ENCODE measurements at places on chromosomes 6 and 20.

- DNase-seq = no peak
Measured at GRCh38 chr20:35474303-35474871, 19.0 kb downstream of the CEP250 start.

DNA sequence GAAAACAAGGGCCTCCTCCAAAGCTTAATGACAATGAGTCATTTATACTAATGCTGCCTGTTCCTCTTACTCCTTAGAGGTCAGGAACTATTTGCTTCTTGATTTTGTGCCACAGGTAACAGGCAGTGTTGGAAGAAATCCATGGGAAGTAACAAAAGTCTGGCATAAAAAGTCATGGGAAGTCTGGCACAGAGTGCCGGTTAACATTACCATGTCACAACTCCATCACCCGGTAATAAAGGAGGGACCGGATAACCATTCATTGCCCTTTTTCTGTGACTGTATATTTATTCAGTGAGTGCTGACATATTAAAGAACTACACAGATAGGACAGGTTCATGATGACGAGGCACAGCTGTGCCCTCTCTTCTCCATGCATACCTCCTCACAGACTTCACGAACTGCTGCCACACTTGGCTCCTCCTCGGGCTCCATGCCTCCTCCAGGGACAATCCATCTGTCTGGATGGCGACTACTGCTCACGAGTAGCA is 50.9 kb downstream of the NUDT3 start:
- DNase-seq = no peak

- no peak for DNase-seq
Measured at GRCh38 chr20:33744773-33745385, 13.1 kb downstream of the ZNF341 start.

GRCh38 chr6:2008383-2008976 is 236.9 kb downstream of the GMDS start:
- DNase-seq = no peak

GRCh38 chr6:12977806-12978205 is 261.2 kb downstream of the PHACTR1 start:
- no peak for DNase-seq

DNA sequence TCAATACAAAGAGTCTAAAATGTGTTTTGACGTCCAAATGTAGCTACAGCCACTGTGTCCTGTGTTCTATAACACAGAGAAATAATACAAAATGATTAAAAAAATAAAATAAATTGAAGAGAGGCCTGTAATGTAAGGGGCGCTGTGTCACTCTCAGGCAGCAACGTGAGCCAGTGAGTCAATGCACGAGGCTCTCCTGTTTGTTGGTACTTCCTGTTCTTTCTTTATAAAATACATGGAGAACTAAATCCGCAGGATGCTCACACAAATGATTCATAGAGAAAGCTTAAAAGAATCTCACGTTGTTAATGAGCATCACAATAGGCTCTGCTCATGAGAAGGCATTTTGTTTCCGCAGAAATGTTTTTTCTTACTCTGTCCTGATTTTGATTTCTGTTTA is 635.0 kb upstream of the AGPAT4 start:
- DNase-seq = no peak

- DNase-seq = no peak
Measured at GRCh38 chr6:160248538-160248937, 10.1 kb downstream of the SLC22A2 start.

- DNase-seq = no peak
Measured at GRCh38 chr6:42532038-42532669, 31.7 kb upstream of the UBR2 start.

DNA sequence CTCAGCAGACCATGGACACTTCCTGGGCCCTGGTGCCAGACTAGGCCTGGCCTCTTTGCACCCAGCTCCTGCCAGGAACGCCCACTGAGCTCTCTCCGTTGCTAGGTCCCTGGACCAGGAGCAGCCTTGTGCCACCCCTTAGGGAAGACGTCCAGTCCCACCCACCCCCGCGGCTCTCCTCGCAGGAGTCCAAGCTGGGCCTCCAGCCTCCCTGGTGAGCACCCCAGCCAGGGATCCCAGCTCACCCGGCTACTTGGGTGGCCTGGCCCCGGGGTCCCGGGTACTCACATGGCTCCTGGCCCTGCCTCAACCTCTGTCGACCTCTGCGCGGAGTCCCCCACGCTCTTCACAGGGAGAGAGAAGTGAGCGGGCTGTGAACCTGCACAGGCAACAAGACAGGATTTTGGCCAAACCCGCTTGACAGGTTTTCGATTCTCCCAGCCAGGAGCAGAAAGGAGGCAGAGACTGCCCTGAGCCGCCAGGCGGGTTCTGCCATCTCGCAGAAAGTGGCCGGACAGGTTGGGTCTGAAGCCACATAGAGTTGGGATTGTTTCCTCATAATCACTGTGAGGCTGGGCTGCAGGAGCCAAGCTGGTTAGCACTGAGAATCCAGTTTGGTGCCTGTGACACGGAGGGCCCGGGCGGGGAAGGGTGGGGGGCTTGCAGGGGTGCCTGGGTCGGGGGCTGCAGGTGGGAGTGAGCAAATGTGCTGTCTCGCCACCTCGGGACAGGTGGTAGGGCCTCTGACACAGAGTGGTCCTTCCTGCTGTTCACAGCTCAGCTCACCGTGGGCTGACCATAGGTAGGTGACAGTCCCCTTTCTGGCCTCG is at the start of gene RBBP8NL:
RBBP8NL (minus strand) TSS at position 368 of the 830 bp plus-strand sequence. CDS start 7,892 bp downstream, outside the sequence.
- DNase-seq = no peak

- DNase-seq = no peak
Measured at GRCh38 chr20:63443606-63444395, 28.7 kb downstream of the KCNQ2 start.

GRCh38 chr6:55511122-55511800 is 67.7 kb downstream of the HMGCLL1 start:
- no peak for DNase-seq

DNA sequence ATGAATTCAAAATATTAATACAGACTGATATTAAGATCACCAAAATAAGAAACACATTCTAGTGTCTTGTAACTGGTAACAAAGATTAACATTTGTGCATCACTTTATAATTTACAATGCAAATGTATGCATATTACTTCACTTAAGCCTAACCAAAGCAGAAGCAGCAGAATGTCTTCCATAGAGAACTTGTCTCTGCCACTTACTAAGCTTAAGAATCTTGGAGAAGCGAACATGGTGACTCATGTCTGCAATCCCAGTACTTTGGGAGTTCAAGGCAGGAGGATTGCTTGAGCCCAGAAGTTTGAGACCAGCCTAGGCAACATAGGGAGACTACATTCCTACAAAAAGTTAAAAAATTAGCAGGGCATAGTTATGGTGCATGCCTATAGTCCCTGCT is 18.8 kb downstream of the AK9 start:
- no peak for DNase-seq

- no peak for DNase-seq
Measured at GRCh38 chr20:11140359-11140758, 466.6 kb upstream of the JAG1 start.

DNA sequence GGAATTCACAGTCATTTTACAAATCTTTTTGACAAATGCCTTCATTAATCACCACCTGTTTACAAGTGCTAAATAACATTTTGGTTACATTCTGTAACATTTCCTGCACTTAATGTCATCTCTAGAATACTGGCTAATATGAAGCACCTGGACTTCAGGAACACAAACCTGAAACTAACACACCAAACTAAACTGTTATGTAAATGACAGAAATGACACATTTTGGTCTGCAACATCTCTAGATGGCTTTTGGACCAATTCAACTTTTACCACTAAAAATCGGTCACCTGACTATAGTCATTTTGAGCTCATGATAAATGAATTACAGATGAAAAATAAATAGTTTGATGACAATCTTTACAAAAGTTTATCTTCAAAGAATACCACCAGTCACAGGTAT is 80.6 kb downstream of the ATG5 start:
- no peak for DNase-seq

- DNase-seq = no peak
Measured at GRCh38 chr6:125057392-125058246, 95.4 kb downstream of the RNF217 start.

DNA sequence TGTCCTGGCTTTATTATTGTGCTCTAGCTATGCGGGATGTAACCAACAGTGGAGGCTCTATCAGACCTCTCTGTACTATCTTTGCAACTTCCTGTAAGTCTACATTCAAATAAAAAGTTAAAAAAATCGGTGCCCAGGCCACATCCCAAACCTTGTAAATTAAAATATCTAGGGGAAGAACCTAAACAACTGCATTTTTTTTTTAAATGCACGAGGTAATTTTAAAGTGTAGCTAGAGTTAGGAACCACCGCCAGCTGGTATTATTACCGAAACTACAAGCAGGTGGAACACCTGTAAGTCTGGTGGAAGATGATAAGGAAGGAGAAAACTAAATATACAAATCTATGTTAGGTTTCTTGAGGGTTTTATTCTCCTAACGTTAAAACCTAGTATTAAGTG is 34.5 kb upstream of the ID4 start:
- no peak for DNase-seq

- no peak for DNase-seq
Measured at GRCh38 chr20:34578521-34578920, 20.0 kb downstream of the MAP1LC3A start.

DNA sequence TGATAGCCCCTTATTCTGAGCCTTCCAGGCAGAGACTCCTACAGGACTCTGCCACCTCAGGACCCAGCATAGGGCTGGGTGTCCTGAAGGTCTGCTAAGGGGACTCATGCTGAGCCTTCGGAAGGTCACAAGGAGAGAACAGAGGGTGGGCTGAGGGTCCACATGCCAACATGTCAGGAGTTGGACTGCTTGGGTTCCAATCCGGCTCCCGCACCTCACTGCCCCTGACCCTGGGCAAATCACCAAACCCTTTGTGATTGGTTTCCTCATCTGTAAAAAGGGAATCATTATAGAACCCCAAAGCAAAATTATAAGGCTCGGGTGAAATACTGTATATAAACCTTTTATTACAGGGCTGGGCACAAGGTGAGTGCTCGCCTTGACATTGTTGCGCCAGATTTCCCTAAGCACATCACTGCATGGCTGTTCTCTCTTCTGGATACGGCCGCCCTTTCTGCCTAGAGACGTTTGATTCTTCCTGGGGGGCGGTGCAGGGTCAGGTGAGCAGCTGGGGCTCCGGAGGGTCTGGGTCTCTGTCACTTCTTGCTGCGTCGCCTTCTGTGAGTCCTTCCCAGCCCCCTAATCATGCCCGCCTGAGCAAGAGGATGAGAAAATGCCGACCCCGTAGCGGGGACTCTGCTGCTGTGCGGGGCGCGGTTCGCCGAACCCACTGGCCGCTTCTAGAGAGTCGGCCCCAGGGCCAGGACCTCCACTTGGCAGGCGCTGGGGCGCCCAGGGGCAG is 90.5 kb upstream of the EPB41L1 start:
- DNase-seq = no peak

- DNase-seq = peak; percentile 5
Measured at GRCh38 chr6:35569011-35569461, 56.3 kb upstream of the TULP1 start.

DNA sequence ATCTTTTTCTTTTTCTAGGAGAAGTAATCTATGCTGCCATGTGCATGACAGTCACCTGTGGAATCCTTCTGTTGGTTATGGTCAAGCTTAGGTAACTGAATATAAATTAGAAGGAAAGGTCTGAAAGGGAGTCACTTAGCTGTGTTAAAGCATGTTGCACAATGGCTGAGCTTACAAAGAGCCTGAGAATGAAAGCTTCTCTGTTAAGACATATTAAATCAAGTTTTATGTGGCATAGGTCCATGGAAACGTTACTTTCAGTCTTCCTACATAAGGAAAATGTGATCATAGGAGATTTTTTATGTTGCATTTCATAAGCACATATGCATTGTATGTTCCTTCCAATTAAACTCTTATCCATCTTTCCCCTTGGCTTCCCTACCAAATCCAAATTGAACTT is 72.1 kb downstream of the GFRAL start:
- DNase-seq = no peak
